ENCODE measurements at places on chromosomes 12 and 14.

DNA sequence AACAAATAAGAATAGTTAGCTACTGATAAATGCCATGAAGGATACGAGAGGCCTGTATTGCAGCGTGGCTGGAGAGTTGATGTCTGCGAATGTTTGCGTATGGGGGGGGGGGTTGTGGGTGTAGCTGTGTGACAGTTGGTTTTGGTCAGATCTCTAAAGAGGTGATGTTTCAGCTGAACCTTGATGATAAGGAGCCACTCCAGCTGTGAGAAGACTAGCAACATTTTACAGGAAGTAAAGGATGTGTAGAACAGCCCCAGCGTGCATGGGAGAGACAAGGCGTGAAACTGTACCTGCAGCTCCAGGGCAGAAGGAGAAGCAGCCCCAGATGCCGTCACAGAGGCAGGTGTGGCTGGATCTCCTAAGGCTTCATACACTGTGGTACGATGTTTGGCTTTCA lies 416.9 kb downstream of the TMEM132D start:
- DNase-seq = no peak

- no peak for DNase-seq
These were observed 120.4 kb downstream of the TBX5 start for GRCh38 chr12:114285554-114285953.

- DNase-seq = no peak
These were observed 145.6 kb downstream of the DYRK2 start for GRCh38 chr12:67794161-67794560.

DNA sequence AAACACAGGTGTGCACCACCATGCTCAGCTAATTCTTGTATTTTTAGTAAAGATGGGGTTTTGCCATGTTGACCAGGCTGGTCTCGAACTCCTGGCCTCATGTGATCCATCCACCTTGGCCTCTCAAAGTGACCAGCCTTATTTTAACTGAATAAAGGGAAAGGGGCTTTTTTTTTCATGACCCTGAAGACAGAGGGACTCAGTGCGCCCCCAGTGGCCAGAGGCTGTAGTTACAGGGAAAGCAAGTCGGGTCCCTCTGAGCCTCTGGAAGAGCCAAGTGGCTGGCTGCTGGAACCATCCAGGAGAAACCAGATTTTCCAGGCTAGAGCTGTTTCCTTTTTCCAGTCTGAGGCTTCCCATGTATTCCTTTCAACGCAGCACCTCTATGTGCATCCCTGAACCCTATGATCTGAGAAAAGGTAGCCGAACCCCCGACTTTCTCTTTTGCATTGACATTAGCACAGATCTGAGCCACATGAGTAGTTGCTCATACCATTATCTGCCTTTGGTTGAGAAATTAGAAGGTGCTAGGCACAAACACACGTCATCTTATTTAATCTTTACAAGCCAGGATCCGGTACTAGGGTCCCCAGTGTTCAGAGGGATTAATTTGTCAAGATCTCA lies 342.7 kb downstream of the CACNA1C start:
- peak; percentile 3 for DNase-seq

DNA sequence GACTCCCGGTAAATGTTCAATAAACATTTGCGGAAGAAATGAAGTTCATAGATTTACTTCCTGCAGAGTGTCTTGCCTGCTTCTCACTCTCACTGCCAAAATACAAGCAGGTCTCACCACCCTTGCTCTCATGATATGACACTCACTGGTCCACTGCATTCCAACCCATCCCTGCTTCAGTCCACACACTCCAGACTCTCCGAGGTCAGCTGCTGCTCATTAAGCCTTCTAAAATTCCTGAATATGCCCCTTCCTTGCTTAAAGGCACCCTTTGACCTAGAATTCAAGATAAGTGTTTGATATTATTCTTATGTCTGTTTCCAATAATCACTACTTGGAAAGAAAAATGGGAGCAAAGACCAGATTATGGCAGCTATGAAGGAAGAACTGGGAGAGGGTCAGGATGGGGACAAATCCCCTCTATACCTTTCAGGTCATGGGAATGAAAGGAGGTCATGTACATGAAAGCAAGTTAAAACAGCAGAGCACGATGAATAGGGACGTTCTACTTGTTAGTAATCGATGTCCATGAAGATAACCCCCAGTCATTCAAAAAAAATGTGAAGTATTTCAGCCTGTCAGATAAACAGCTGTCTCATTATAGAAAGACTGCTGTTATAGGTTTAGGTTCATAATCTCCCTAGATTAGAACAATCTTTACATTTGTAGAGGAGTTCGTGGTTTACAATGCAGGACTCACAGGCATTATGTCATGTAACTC lies 10.5 kb upstream of the NID2 start:
- DNase-seq = no peak

GRCh38 chr14:71013551-71014192 lies 106.4 kb downstream of the PCNX1 start:
- DNase-seq = no peak

- DNase-seq = no peak
These were observed 4.4 kb upstream of the HOXC9 start for GRCh38 chr12:53995378-53996239.

GRCh38 chr12:34190054-34190453 lies 167.8 kb downstream of the ALG10 start:
- DNase-seq = no peak

GRCh38 chr12:17802657-17803641 lies 287.0 kb downstream of the RERGL start:
- no peak for DNase-seq

- no peak for DNase-seq
These were observed 2.7 kb upstream of the NXPH4 start for GRCh38 chr12:57213763-57214397.

DNA sequence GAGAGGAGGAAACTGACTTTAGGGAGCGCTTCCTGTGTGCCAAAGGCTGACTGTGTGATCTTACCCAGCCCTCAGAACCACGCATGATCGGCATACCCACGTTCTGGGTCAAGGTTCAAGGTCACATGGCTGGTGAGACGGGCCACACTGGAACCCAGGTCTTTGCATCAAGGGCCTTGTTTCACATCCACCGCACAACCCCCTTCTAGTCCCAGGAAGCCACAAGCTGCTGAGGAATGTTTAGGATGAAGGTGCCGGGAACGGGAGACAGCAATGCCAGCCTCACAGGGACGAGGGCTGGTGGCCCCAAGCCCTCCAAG lies 50.7 kb downstream of the TESC start:
- DNase-seq = no peak

DNA sequence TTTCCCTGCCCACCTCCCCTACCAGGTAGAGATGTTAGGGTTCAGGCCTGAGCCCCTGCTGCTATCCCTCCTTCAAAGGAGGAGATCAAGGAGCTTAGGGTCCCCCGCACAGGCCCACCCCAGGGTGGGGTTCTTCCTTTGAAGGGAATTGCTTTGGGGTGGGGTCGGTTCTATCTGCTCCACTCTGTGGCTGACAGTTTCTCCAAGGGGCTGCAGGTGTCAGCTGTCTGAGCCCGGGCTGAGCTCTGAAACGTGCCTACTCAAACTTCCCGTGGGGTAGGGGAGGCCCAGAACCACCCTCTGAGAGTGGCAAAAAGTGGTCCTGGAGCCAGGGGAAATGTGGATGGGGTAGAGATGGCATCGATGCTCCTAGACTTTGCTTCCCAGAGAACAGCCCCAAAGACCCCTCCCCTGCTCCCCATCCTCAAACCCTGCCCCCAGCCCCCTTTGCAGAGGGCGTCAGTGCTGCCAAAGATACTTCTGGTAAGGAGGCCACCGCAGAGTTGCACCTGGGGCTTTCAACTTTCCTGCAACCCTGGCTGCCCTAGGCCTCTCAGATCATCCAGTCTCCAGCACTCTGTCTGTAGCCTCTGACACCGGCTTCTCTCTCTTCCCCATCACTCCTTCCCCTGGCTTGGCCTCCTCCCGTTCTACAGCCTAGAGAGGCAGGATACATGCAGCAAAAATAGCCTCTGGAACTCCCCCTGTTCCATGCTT lies 6.3 kb upstream of the CD4 start:
- DNase-seq = no peak

DNA sequence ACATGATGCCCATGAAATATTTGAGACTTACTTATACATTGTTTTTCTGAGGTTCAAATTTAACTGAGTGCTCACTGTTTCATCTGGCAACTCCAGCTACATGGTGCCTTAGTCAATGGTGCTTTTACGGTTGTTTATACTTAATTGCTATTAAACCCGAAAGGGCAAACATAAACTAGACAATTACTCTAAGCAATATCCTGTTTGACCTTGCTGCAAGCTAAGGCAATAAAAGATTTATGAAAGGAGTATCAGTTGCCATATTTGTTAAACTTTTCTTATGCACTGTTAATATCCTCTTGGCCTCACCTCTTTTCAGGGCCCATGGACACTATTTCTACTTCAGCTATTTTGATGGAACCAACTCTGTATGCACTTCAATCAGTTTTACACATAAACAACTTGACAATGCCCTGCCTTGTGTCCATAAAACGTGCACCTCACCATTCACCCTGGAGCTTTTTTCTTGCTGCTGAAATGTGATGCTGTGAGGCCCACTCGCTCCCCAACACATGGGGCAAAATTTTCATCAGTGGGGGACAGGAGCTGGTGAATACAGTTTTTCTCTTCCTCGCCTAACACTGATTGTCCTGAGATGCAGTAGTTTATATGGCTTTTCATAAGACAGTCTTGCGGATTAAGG lies 64.1 kb upstream of the HIF1A start:
- DNase-seq = no peak

DNA sequence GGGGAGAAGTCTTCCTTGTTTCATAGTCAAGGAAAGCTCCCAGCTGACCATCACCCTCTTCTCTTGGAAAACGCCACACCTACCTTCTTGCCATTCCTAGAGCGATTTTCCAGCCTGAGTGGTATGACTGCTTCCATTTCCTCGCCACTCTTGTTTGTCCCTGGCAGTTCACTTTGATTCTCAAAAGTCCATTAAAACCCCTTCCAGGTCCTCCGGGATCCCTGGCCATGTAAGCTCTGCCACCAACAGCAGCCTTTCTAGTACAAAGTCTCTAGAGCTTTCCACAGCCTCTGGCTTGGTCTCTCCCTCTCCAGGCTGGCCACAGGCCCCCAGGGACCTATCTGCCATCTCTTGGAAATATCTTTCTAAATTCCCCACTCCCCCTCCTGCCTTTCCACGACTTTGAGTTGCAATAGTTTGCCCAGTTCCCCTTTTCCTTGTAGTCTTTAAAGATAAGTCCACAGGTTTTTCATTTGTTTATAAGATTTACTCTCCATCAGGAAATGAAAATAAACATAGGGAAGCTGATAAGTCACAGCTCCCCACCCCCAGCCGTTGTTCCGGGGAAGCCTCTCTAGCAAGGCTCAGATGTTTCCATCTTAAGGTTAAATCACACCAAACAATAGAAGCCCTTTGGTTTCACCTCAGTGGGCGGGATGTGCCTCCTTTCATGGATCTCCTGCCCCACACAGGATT lies 42.9 kb upstream of the SINHCAF start:
- no peak for DNase-seq

GRCh38 chr14:87241018-87241768 lies 751.8 kb downstream of the GALC start:
- no peak for DNase-seq

GRCh38 chr12:40693207-40693821 lies 1.1 kb downstream of the CNTN1 start:
- DNase-seq = no peak

GRCh38 chr14:61322799-61323290 lies 1.5 kb downstream of the PRKCH start:
- DNase-seq = no peak

DNA sequence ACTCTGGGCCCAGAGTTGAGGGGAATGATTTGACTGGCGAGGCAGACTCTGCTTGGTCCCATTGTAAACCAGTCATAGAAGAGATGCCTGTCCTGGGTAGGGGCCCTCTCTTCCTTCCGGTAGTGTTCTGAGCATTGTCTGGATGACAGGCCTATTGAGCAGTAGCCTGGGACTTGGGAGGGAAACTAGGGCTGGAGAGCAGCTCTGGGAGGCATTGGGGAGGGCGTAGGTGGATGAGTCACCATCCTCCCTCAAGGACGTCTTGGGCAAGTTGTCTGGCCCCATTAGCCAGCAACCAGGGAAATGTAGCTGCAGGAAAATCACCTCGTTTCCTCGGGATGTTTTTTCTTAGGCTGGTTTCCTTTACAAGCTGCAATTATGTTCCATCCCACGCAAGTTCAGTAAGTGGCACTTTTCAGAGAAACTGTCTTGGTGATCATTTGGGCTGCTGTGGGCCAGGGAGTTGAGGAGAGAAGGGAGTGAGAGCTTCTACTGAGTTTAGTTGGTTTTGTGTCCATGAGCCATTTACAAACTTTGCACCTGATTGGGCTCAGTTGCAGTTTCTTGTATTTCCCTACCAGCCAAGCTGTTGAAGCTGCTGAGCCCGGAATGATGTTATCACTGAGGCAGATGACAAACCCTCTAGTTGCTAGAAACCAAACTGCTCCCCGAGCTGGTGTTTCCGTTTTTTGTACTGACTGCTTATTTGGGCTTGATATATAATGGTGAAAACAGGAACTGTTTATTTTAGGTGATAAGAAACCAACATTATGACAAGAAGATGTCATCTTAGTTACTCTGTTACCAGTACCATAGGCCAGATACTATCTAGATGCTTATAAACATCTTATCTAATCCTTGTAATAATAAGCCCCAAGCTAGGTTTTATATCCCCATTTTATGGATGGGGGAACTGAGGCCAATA lies 147.6 kb downstream of the CHST11 start:
- peak; percentile 28 for DNase-seq

GRCh38 chr12:68465227-68465626 lies 133.1 kb upstream of the MDM1 start:
- DNase-seq = no peak

DNA sequence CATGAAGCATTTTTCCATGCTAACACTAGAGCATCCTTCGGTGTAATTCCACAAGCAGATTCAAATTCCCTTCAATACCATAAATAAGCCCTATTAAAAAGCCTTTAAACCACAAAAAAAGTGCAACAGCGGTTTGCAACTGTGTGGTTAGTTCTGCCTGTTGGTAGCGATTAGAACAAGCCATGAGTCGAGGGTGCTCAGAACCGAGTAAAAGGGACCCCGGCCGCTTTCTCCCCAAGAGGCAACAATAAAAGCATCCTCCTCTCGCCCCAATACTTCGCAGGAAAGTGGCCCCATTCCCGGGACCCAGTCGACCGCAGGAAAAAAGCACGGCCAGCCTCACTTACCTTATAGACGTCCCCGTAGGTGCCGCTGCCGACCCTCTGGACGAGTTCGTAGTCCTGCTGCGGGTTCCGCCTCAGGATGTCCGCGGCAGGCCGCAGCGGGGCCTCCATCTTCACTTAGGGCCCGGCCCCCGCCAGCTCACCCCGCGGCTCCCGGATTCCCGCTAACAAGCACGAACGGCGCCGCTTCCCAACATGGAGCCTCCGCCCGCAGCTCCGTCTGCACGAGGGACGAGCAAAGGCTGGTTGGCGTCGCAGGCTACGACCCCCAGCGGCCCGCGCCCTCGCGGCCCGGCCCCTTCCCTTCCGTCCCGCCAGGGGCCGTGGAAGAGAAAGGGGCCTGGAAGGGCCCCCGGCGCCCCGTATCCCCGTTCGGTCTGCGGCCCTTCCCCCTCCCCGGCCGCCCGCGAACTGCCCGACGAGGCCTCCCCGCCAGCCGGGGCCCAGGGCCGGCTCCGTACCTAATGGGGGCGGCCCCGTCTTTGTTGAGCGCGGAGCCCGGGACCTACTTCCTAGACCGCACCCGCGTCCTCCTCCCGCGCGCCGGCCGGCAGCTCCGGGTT lies 521 bp downstream of the MAP4K5 start:
- DNase-seq = no peak
